ENCODE measurements at places on chromosomes 5 and 9. TPM values are rescaled to one million over a fixed set of nuclear protein-coding genes. Genes with fewer than 3 reads are reported as not detected.

Gene PCDHAC1
- 1.1 TPM for total RNA-seq

- no peak for DNase-seq
These were observed 89.0 kb downstream of the PIK3R1 start for GRCh38 chr5:68304421-68305052.

GRCh38 chr9:92407818-92408217 is 3.4 kb upstream of the OGN start:
- DNase-seq = no peak

DNA sequence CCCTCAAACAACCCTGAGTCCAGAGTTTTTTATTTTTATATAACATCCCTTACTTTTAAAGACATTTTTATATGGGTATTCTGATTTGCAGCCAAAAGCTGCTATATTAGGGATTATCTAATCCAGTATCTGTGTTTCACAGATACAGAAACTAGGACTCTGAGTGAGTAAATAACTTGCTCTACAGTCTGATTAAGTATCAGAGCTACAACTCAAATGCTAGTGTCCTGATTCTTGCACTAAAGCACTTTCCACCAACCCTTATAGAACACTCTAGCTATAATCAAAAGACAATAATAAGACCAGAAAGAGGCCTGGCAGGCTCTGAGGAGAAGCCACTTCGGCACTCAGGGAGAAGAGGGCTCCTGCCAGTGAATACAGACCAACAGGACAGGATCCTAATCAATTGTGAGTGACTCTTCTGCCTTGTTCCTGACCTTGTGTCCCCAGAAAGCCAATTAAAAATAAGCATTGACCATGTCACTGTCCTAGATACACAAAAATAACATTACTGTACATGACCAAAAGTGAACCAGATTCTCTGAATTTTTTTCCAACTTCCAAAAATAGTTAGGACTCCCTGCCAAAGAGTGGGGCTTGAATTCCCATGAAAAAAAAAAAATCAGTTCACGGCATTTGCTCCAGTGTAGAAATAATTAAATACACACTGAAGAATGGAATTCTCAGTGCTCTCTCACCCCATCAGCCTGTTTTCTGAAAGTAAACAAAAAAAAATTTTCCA is 63.6 kb upstream of the MAP3K1 start:
- DNase-seq = no peak

GRCh38 chr5:140602147-140602546 is 30.8 kb downstream of the CD14 start:
- no peak for DNase-seq

DNA sequence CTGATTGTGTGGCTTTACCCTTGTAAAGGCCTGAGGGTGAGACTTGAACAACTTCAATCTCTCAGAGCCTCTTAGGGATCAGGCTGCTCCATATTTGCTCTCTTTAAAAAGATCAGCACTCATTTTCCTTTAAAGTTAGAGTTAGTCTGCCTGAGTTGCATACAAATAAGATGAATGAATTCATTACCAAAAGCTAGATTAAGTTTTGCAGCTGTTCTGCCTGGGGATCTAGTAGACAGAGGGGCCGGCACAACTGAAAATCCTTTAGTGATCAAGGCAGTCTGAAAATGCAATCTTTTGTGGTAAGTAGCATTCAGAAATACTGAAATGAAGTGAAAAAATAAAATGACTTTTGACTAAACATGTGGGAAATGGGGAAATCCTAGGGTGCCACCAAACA is 264.0 kb downstream of the MAN2A1 start:
- no peak for DNase-seq
